ENCODE measurements at places on chromosomes 7 and 10.

- no peak for DNase-seq
These were observed 122.6 kb upstream of the PTER start for GRCh38 chr10:16314259-16314658.

- DNase-seq: no peak
These were observed 4.6 kb downstream of the CYREN start for GRCh38 chr7:135165862-135166261.

DNA sequence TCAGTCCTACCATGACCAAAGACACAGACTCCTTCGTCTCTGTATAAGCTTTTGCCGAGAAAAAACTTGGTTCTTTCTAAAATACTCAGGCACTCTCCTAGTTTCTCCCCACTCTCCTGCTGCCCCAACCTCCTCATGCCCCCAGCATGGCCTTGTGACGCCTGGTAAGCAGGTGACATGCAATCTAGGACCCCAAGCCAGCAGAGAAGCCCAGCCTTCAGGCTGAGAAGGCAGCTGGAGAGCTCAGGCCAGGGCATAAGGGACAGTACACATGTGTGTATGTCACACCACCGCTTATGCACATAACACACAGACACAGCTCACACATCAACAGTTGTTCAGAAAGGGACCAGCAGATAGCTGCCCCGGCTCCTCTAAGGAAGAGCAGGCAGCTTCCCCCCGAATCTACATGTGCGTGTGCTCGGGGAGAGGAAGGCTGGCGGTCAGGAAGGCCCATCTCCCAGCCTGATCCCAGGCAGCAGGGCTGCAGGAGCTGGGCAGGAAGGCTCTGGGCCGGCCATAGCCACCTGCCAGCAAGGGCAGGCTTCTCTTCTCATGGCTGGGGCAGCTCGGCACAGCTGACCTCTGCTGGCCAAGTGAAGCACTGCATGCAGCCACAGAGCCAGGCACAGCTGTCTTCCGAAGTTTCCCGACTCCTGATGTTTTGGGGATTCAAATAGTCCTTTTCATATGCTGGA, 8.5 kb downstream of the DDX56 start:
- peak; percentile 67 for DNase-seq

DNA sequence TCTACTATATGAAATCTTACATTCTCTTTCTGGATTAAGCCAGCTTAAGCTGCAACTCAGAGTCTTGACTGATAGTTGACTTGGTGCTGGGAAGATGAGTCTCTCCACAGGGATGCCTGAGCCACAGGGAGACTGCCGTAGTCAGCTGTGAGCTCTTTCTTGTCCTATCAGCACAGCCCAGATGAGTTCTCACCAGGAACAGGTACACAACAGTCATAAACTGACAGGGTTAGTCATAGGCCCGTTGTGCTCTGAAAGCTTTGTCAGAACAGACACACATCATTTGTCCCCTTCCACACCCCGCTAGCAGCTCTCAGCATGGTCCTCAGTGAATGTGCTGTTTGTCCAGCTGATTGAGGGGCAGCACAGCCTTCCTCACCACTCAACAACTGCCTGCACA, 221.6 kb downstream of the RPS24 start:
- no peak for DNase-seq

GRCh38 chr10:129717816-129718547, 246.1 kb downstream of the EBF3 start:
- no peak for DNase-seq

DNA sequence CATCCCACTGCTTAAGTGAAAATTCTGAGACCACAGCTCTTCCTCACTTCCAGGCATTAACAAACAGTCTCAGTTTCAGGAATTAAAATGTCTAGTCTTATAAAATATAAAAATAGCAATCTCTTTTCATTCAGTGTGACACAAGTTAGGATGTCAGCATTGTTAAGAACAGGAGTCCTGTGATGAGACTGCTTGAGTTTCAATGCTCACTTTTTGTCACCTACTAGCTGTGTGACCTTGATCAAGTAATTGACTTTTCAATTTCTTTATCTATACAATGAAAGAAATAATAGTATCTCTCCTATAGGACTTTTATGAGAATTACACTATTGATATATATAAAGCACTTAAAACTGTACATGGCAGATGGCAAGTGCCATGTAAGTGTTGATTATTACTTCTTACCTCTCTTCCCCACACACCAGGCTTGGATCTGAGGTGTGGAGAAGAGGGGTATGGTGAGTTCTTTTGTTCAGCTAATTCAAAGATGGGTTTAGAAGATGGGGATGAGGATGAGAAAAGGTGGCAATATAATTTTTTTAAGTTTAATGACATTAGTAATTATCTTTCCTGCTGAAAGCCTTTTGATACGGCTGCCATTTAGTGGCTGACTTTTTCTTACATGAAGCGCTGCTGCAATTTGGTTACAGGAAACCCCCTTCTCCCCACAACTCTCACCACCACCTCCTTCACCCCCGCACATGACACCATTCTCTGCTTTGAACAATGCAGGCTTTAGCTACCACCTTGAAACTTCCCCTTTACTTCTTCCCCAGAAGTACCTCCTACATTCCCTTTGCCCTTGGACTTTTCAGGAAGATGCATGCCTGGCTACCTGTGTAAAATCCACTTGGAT, 20.8 kb upstream of the HYAL4 start:
- DNase-seq: no peak

- DNase-seq: no peak
These were observed 675.3 kb downstream of the INHBA start for GRCh38 chr7:41027428-41028115.

GRCh38 chr7:131562941-131563340, 6.5 kb upstream of the PODXL start:
- DNase-seq: no peak

- DNase-seq: no peak
These were observed 21.3 kb upstream of the ELN start for GRCh38 chr7:74006451-74007241.

GRCh38 chr10:104501864-104502579, 139.1 kb upstream of the SORCS3 start:
- no peak for DNase-seq

DNA sequence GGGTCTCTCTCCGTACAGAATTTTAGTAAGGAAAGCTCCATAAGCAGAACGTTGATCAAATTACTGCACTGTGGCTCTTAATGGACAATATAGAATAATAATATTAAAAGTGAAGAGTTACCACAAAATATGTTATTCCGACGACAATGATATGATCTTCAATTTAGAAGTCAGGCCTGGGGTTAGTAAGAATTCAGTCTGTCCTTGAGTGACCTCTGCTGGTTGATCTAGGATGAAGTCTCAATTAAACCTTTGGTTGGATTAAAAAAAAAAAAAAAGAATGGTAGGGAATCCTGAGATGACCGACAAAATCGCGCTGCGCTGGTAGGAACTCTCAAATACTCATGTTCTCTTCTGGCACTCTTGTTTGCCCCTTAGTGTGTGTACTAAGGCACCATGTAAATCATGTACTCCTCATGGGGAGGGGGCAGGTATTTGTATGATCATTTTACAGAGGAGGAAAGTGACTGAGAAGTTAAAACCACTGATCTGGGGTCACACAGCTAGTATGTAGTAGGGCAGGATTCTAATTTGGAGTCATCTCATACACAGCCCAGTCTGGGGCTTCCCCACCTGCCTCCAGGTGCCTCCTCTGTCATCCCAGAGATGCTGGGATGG, 161.3 kb upstream of the NPVF start:
- peak; percentile 90 for DNase-seq

GRCh38 chr7:47291461-47292081, 290.3 kb downstream of the TNS3 start:
- DNase-seq: no peak

- no peak for DNase-seq
These were observed 14.9 kb downstream of the ADCY1 start for GRCh38 chr7:45589061-45589460.

DNA sequence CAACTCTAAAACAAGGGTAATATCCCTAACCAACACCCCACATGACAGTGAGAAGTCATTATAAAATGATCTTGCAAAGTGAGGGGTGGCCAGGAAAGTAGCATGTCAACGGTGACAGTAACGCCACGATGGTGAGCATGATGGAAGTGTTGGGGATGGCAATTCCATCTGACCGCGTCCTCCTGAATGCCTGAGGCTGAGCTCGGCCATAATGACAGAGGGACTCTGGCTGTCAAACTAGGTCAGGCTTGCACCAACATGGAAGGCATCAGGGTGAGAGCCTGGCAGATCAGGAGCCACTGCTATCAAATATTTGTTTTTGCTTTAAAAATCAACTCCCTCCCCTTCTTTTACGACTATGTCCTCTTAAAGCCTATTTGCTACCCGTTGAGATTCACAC, 55.7 kb upstream of the EFCAB10 start:
- DNase-seq: no peak

DNA sequence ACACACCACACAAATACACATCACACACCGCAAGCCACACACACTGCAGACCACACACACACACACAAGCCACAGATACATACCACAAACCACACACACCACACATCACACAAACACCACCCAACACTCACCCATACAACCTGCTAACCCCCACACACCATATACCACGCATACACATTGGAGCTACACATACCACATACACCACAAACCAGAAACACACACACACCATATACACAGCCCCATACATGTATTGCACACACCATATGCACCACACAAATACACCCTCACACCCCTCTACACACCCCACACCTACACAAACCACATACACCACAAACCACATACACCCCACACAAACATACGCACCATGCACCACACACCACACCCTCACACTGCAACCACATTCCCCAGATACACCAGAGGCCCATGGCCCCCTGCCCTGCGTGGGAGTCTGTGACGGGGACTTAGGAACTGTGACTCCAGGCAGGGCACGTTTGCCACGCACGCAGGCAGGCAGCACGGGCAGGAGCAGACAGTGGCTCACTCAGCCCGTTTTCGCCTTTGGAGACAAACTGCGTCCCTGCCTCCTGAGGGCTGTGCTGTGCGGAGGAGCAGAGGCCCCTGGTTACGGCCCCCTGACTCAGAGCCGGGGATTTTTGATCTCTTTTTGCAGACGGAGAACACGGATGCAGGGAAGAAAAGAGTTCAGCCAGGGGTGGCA, 52.6 kb downstream of the TMEM209 start:
- no peak for DNase-seq

GRCh38 chr10:102678842-102679289, 34.6 kb downstream of the TRIM8 start:
- peak; percentile 67 for DNase-seq

DNA sequence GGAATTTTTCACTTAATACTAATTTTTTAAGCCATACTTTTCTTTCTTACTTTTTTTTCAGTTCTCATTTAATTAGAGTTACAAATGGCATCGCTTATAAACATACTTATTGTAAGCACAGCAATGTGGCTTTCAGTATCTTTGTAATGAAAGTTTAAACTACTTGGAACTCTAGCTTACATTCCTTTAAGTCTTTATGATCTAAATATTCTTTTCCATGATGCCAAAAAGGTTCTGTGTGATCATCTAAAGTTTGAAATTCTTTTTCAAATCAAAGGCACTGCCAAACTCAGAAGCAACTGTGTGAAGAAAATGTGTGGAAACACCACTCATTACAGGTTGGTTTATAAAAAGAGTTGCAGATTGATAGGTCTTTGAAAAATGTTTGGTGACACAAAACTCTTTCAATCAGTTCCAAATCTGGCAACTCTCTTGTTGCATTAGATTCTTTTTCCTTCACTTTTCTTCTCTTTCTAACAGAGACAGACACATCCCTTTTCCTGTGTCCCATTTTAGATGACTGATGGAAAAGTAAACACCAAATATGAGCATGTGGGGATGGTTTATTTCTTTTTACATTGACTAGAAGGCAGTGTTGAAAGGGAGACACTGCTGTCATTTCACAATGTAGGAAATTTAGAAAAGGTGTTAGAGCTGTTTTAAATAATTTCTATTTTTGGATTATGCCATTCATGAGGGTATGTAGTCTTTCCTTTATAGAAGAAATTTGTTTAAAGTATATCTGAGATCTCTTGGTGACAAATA, 392.3 kb downstream of the SUGCT start:
- DNase-seq: no peak

DNA sequence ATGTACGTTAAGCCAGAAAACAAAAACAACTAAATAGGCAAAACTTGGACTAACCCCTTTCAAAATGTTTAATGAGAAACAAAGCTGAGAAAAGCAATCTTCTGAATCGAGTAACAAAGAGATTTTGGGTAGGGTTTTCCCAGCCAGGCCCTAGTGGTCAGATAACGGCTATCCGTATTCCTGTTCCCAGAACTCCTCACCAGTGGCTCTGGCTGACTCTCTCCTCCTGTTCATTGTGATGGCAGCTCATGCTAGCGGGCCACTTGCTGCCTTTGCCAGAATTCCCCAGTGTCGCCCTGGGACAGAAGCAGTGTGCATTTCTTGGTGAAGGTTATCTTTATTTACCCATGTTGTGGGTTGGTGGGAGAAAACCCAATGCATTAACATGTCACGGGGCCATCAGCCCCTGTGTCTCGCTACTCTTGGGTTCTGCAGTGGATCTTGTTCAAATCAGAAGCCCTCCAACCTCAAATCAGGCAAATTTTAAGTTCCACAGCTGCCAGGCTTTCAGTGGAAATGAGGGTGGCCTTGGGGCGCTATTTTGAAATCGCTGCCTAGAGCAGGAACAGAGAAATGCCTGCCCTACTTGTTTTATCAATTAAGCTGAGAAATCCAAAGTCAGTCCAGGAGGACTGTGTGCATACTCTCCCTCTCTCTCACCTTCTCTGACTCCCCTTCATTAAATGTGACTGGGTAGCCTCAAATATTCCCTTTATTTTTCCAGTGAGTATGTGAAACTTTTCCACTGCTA, 164.5 kb upstream of the NPVF start:
- DNase-seq: peak; percentile 66

DNA sequence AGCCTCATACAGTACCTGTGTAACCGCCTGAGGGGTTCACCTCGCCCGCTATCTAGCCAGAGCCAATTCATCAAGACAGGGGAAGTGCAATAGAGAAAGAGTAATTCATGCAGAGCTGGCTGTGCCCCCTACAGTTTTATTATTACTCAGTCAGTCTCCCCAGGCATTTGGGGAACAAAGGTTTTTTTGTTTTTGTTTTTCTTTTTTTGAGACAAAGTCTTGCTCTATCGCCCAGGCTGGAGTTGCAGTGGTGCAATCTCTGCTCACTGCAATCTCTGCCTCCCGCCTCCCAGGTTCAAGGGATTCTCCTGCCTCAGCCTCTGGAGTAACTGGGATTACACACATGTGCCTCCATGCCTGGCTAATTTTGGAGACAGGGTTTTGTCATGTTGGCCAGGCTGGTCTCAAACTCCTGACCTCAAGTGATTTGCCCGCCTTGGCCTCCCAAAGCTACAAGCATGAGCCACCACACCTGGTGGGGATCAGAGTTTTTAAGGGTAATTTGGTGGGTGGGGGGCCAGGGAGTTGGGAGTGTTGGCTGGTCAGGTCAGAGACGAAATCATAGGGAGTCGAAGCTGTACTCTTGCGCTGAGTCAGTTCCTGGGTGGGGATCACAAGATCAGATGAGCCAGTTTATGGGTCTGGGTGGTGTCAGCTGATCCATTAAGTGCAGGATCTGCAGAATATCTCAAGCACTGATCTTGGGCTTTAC, 116.5 kb downstream of the MARCHF5 start:
- no peak for DNase-seq
